ENCODE measurements at places on chromosomes 7 and 10.

GRCh38 chr10:788796-789748 is 99.6 kb upstream of the DIP2C start:
- DNase-seq: no peak

GRCh38 chr7:156062286-156062685 is 250.0 kb upstream of the SHH start:
- no peak for DNase-seq

GRCh38 chr7:140122965-140123364 is 53.8 kb downstream of the KDM7A start:
- no peak for DNase-seq

DNA sequence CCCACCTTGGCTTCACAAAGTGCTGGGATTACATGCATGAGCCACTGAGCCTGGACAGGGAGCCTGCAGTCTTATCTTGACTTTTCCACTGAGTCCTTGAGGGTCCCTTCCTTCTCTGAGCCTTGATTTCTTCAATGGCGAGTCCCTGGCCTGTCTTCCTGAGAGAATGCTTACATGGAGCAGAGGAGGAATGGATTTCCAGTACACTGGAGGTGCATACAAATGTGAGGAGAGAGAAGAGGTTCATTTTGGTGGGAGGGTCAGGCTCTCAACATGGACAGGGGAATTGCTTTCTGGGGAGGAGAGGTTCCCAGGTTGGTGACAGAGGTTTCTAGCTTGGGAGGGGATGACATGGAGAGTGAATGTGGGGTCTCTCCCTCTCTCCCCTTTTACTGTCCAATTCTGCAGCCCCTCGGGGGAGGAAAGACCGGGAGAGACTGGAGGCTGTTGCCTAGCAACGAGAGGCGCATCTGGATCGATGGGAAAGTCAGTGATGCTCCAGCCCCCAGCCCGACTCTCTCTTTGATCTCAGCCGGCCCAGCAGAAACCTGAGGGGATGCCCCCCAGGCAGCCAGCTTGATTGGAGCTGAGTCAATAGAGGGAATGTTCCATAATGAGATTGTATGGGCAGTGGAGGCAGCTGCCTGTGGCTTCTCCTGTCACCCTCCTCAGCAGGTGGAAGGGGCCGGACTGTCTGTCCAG is 14.8 kb downstream of the SRRM3 start:
- DNase-seq: no peak

DNA sequence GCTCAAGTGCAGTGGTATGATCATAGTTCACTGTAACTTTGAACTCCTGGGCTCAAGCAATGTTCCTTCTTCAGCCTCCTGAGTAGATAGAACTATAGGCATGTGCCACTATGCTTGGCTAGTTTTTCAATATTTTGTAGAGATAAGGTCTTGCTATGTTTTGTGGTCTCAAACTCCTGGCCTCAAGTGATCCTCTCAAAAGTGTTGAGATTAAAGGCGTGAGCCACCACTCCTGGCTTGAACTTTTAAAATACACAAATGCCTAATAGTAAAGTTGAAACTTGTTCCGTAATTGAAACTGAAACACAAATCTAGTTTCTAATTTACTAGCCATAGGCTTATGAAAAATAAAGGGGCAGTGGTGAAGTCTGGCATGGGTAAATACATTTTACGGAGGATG is 65.7 kb downstream of the AP3M1 start:
- no peak for DNase-seq

DNA sequence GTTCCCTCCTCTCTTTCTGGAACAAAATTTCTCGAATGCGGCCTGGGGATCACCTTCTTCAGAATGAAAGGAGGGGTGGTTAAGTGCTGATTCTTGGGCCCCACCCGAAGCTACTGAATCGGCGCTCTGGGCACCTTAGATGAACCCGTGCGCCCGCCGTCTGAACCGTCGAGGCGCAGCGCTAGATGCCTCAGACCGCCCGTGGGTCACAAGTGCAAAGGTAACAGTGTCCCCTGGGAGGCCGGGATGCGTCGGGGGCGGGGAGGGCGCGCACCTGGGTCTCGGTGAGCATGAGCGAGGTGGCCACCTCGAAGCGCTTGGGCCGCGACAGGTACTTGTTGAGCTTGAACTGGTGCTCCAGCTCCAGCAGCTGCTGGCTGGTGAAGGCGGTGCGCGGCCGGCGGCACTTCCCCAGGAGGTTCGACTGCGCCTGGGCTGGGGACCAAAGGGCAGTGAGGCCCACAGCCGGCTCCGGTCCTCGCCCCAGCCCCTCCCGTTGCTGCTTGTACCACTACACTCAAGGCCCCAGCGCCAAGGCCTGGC is 4.2 kb downstream of the MNX1 start:
- no peak for DNase-seq

GRCh38 chr10:103605359-103606096 is 112.0 kb downstream of the NEURL1 start:
- DNase-seq: no peak

DNA sequence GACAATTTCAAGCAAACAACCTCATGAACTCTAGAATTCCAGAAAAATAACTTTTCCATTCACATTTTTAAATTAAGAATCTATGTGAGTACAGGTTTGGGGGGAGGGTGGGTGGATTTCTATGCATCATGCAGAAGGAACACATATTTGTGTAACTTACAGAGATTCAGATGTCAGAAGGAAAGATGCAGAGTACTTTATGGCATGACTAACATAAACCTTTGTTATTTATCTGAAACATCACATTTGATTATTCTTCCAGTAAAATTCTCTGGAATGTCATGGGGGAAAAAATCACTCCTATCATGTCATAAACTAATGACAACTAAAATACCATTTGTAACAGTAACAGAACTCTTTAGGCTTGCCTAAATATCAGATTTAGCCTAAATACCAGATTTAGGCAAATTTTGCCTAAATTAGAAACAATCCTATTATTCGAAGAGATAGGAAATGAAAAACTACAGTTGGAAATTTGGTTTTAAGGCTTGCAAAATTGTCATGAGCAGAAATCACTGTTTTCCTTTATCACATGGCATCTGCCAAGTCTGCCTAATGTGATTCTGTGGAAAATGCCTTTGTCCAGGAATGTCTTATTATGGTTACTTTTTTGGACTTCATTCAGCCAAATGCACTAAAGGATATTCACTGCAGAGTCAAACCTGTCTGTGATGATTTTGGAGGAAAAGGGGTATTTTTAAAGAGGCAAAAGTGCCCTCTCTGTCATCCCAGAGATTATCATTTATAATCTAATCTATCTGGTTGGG is 527.7 kb upstream of the CELF2 start:
- DNase-seq: no peak

DNA sequence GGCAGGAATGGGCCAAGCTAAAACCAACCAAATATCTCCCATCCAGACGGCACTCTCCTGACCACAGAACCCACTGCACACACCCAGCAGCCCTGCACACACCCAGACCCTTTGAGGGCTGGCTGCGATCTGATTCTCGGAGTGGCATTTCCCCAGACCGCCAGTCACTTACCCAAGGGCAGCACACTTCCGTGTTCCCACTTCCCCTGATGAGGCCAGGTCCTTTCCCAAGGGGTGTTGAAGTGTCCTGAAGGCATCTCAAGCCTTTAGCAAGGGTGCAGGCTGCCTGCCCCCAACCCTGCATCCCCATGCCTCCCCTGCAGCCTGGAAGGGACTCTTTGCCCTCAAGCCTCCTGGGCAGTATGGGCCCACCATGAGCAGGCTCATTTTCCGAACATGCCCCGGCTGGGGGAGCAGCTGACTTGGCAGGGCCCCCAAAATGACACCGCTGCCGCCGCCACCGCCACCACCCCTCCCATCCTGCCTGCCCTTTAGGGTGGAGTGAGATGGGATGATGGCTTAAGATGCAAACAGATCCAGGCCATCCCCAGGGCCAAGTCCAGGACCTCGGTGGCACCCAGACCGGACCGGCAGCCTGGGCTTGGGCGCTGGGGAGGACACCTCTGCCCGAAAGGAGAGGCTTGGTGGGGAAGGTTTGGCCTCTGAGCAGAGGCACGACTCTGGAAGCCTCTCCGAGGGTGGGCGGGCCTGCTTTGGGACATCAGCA is 159.8 kb downstream of the NRF1 start:
- DNase-seq: no peak

GRCh38 chr7:41574377-41574776 is 128.5 kb downstream of the INHBA start:
- no peak for DNase-seq

DNA sequence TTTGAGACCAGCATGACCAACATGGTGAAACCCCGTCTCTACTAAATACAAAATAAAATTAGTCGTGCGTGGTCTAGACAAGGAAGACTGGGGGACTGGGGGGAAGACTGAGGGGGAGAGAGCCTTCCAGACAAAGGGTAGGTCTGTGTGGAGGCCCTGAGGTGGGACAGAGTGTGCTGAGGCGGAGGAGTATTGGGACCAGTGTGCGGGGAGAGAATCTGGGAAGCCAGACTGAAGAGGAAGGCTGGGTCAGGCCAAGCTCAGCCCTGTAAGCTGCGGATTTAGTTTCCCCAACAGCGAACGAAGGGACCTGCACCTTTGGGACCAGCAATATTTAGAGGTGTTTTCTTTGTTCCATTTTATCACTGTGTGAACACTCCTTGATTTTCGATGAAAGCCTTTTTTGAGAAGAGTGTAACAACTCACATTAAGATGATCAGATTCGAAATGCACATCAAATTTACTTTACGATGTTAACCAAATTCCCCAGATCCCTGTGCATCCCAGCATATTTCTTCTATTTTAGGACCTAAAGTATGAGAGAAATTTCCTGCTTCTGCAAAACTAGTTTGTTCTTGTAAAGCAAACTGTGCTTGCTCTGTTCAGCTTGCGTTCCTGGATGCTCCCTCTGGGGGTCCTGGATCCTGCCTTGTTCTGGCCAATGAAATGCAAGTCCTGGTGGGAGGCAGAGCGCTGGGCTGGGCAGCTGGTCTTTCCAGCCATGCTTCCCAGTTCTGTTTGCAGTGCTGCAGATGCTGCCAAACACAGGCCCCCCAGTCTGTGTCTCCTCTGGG is 39.4 kb downstream of the PLAU start:
- no peak for DNase-seq

GRCh38 chr10:1156921-1157614 is 100.9 kb downstream of the WDR37 start:
- no peak for DNase-seq

DNA sequence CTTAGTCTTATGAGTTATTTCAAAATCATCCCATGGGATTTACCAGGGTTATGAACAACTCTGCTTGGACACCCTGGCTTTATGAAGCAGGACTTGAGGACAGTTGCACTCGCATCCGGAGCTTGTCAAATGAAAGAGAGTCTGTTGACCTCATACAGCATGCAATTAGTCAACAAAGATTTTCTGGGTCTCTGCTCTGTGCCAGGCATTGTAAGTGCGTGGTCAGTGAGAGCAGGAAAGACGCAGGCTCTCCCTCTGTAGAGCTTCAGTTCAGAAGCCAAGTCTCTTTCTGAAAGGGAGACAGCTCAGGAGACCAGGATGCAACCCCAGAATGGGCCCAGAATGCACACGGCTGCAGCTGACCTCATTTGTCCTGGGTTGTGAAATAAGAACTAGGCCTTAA is 45.5 kb upstream of the DMBT1 start:
- no peak for DNase-seq
